ENCODE measurements at places on chromosomes 5 and 9.

GRCh38 chr5:13601112-13601511 lies 343.4 kb downstream of the DNAH5 start:
- no peak for DNase-seq

GRCh38 chr5:134492568-134492967 lies 32.9 kb upstream of the JADE2 start:
- no peak for DNase-seq

- peak; percentile 22 for DNase-seq
Observed at GRCh38 chr9:99140685-99141314, 35.9 kb downstream of the TGFBR1 start.

DNA sequence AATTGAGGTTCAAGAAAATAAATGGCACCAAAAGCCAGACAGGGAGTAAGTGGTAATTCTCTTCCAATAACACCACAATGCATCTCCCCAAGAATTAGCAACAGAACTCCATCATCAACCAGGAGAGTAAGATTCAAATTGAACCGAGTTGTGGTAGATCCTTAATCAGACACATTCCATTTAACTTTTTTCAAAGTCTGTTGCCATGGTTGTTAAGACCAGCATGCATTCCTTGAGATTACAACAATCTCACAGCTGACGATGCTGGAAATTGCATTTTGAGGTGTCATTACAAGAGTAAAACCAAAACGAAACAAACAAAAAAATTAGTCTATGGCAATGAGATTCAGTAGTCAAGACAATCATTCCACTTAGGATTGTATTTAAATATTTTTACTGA lies 78.9 kb upstream of the ZNF462 start:
- DNase-seq = no peak

DNA sequence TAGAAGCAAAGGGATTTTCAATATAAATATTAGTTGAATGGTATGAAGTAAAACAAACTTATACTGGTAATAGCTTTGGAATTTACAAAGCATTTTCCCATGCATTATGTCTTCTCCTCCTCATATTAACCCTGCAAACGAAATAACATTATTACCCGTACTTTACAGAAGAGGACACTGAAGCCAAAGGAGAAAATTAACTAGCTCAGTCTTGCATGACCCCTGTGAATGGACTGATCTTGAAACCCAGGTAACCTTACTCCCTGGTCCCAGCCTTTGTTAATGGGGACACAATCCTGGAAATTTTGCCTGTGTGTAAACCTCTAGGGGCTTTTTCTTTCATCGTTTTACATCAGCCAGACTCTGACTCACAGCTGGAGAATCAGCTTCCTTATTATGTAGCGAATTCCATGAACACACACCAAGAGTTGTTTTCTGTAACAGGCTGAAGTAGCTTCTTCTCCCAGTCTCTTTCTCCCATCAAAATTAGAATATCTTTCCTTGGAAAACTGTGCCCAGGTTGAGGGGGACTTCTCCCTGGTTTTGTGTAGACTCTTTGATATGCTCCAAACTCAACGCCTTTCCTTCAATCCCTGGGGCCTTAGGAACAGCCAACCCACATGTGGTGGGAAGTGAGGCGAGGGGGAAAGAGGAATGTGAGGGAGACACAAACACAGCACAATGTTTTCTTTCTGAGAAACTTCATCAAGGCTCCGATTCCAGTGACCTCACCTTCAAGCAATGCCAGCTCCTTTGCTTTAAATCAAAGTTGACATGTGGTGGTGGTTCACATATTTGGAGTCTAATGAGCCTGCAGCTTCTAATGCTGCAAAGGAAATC lies 480.9 kb upstream of the PAPPA start:
- no peak for DNase-seq

DNA sequence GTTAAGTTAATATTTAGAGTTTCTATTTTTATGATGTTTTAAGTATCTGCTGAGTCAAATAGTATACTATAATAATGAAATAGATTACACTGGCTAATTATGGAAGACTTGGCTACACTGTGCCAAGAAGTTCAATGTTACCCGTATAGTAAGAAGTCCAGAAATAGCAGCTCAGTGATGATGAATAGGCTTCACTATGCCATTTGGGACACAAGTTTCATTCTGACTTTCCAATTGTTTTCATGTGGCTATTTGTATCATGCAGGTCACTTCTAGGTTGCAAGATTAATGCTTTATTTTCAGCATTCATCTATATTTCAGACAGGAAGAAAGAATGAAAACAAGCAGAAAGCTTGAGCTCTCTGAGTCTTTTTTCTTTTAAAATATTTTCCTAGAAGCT lies 194.5 kb upstream of the RIOK2 start:
- DNase-seq = no peak
